ENCODE measurements at places on chromosomes 4 and X.
A peak's percentile ranks its signal among the peaks of the same experiment; 100 is the strongest.

DNA sequence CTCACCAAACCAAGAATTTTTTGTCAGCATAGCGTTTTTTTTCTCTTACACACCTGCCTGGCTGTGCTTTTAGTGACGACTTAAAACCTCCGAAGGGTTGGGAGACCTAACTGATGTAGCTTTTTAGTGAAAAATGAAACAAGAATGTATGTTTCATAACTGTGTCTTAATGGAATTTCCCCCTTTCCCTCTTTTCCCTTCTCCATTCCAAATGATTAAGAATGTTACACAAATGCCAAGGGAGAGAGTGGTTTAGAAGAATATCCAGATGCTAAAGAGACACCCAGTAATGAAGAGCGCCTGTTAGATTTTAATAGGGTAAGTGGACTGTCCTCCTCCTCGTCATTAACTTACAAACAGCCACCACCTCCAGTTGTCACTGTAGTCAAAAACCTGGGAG is 33.2 kb upstream of the TBC1D14 start:
- H3K27me3 ChIP-seq = no peaks in the 10 kb centered on the region
- no peak overlapping the region for H3K4me3 ChIP-seq
- no peak for DNase-seq
- no peak overlapping the region for H3K27ac ChIP-seq
- H3K36me3 ChIP-seq = peaks cover 56% of the 10 kb centered on the region

DNA sequence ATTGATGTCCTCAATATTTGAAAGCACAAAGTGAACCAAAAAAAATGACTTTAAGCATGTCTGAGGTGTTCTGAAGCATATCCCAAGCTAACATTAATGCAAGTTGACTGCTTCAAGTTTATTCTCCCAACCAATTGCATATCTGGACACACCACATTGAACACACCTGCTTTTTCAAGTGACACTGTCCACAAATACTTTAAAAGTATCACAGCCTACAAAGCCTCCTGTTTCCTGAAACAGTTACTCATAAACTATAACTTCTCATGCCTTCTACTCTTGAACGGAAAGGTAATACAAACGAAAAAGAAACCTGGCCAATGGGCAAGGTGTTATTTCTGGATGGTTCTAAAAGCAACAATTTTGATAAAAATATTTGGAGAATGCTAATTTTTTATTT is 1.1 kb downstream of the CDKL2 start:
- H3K36me3 ChIP-seq = no peaks in the 10 kb centered on the region
- DNase-seq = no peak
- no peaks in the 10 kb centered on the region for H3K27me3 ChIP-seq
- peak overlapping the region; percentile 21 for H3K4me3 ChIP-seq

GRCh38 chrX:15413101-15413500 is 28.9 kb upstream of the VEGFD start:
- peaks cover 12% of the 10 kb centered on the region for H3K4me1 ChIP-seq
- no peak for DNase-seq
- H3K4me3 ChIP-seq = no peak overlapping the region
- H3K27ac ChIP-seq = no peak overlapping the region
- H3K27me3 ChIP-seq = no peaks in the 10 kb centered on the region
- H3K36me3 ChIP-seq = peaks cover 17% of the 10 kb centered on the region

GRCh38 chrX:97021680-97022079 is 138.0 kb downstream of the RPA4 start:
- H3K4me1 ChIP-seq = peaks cover 3% of the 10 kb centered on the region
- no peak overlapping the region for H3K4me3 ChIP-seq

DNA sequence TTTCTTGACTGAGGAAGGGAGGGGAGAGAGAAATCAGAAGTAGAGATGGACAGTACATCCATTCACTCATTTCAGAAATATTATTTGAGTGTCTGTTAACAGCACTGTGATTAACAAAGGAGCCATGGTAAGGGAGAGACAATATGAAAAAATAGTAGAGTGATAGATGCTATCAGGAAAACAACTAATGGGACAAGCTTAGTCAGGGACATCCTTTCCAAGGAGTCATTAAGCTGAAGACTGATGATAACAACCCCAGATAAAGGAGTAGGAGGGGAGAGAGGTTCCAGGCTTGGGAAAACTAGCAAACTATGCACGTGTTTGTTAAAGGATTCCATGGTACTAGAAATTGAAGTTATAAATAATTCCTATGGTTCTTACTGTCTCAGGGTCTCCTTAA is 122.2 kb downstream of the CBR4 start:
- peaks cover 14% of the 10 kb centered on the region for H3K4me1 ChIP-seq
- no peak overlapping the region for H3K4me3 ChIP-seq
- H3K36me3 ChIP-seq = peaks cover 51% of the 10 kb centered on the region

GRCh38 chr4:22988526-22988925 is 295.8 kb downstream of the GBA3 start:
- no peak overlapping the region for H3K4me3 ChIP-seq
- no peak overlapping the region for H3K27ac ChIP-seq
- no peaks in the 10 kb centered on the region for H3K36me3 ChIP-seq
- H3K4me1 ChIP-seq = no peaks in the 10 kb centered on the region
- H3K27me3 ChIP-seq = no peaks in the 10 kb centered on the region

- no peak overlapping the region for H3K27ac ChIP-seq
- no peaks in the 10 kb centered on the region for H3K27me3 ChIP-seq
- peaks cover 42% of the 10 kb centered on the region for H3K4me1 ChIP-seq
- no peak for DNase-seq
- H3K36me3 ChIP-seq = no peaks in the 10 kb centered on the region
Observed at GRCh38 chrX:10008483-10009056, 41.4 kb downstream of the CLDN34 start.

DNA sequence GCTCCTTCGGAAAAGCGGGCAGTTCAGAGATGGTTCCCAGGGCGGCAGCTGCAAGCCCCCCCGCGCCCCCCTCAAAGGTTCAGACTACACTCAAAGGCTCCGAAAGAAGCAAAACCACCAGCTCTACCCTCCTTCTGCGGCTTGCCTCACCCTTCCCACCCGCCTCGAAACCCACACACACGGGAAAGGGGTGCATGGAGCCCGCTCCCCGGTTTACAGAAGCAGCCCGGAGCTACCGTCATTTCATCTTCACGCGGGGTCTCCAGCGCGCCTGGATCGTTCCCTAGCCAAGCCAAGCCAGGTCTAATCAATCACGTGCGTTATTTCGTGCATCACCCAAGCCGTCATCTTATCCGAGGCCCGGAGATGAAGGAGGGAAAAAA is 1.2 kb downstream of the NLGN4X start:
- H3K36me3 ChIP-seq = no peaks in the 10 kb centered on the region
- no peak overlapping the region for H3K27ac ChIP-seq
- peaks cover 19% of the 10 kb centered on the region for H3K4me1 ChIP-seq
- peaks cover 48% of the 10 kb centered on the region for H3K27me3 ChIP-seq

- no peaks in the 10 kb centered on the region for H3K36me3 ChIP-seq
- no peak for DNase-seq
- peaks cover 9% of the 10 kb centered on the region for H3K4me1 ChIP-seq
- H3K27me3 ChIP-seq = no peaks in the 10 kb centered on the region
- H3K27ac ChIP-seq = no peak overlapping the region
- H3K4me3 ChIP-seq = no peak overlapping the region
Observed at GRCh38 chr4:42482516-42483327, 85.4 kb downstream of the SHISA3 start.

GRCh38 chrX:38768079-38768478 is 33.2 kb upstream of the MID1IP1 start:
- no peaks in the 10 kb centered on the region for H3K27me3 ChIP-seq
- no peak overlapping the region for H3K27ac ChIP-seq
- no peaks in the 10 kb centered on the region for H3K36me3 ChIP-seq
- H3K4me3 ChIP-seq = no peak overlapping the region
- DNase-seq = no peak

- no peaks in the 10 kb centered on the region for H3K36me3 ChIP-seq
- no peak overlapping the region for H3K4me3 ChIP-seq
- H3K4me1 ChIP-seq = no peaks in the 10 kb centered on the region
- H3K27ac ChIP-seq = no peak overlapping the region
Observed at GRCh38 chrX:101973066-101973465, 41.2 kb upstream of the ZMAT1 start.

All from mesothelial cell of epicardium (in vitro differentiated cells).